ENCODE measurements at places on chromosomes 5 and 9.

DNA sequence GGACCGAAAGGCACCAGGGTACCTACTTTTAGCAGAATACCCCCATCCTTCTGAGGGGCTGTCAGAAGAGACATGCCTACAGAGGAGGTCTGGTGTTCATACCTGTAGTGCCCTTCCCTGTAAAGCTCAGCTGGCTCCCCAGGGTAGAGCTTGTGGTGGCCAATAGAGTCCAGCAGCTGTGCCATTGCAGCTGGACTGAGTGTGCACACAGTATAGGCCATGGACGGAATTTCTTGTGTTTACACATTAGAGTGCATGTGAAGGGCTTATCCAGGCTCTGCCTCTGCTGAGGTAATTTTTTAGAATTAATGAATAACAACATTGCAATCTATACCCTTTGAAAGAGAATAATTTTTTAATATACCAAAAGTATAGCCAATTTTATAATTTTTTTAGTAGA is 191.0 kb downstream of the ZSWIM6 start:
- no peak for DNase-seq

GRCh38 chr5:101024299-101024698 is 121.2 kb upstream of the ST8SIA4 start:
- no peak for DNase-seq

- DNase-seq: no peak
Measured at GRCh38 chr5:39934830-39935229, 510.1 kb upstream of the DAB2 start.

- peak; percentile 13 for DNase-seq
Measured at GRCh38 chr5:98827161-98827560, 53.7 kb downstream of the RGMB start.

DNA sequence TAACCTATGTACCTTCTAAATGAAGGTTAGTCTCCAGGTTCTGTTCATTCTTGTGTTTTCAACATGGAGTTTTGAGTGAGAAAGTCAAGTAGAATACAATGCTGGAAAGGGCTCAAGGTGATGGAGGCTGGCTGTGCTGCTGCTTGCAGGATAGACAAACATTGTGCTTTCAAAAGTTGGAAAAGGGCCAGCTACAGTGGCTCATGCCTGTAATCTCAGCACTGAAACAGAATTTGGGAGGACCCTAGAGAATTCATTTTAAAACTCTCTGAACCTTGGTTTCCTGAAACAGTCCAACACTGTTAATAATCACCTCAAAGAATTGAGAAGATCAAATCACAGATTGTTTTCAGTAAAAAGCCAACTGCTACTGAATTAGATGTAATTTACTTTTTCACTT is 15.4 kb upstream of the IARS1 start:
- no peak for DNase-seq

DNA sequence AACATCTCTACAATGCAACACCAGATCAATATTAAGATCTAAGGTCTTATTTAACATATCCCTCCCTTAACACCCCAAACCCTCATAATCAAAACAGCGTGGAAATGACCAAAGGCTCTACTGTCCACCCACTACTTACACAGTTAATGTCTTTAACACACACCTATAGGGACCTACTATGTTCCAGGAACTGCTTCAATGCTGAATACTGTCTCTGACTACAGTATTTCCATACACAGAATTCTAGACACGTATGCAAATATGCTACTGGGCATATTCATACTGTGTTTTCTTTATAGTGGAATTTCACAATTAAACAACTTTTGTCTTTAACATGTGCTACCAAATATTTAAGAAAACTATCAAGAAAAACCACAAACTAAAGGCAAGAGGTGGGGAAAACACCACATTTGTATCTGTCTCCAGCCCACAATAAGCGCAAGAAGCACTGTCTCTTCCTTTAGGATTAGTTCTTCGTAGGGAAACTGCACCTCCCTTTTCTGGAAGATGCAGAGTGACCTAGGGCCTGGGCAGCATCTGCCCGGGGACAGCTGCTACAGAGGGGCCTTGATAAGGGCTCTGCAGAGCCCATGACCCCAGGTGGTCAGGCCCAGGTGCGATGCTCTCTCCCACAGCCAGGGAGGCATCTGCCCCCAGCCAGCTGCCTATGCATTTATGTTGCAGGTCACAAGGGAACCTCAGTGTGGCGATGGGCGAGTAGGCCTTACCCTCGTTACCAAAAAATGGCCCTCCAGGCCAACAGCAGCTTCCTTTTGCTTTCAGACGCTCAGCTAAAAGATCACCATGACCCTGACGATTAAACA is 55.2 kb downstream of the PSMB7 start:
- no peak for DNase-seq

- DNase-seq: no peak
Measured at GRCh38 chr5:16669776-16670175, 53.0 kb upstream of the RETREG1 start.

DNA sequence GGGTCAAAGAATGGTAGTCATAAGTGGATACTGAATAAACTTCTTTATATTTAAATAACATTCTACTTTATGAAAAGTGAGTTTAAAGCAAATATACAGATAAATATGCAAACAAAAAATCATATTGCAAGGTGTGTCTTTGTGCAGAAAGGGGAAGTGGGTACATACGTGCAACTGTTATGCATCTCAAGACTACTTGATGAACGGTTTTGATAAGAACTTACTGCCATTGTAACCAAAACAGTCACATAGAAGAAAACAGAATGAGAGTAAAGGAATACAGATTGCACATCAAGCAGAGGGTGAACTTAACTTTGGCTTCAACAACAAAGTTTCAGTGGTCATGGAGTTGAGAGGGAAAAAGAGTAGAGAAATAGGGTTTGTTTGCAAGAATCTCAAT is 9.9 kb downstream of the CAMK4 start:
- DNase-seq: no peak

GRCh38 chr5:67765697-67766096 is 449.9 kb upstream of the PIK3R1 start:
- DNase-seq: no peak

DNA sequence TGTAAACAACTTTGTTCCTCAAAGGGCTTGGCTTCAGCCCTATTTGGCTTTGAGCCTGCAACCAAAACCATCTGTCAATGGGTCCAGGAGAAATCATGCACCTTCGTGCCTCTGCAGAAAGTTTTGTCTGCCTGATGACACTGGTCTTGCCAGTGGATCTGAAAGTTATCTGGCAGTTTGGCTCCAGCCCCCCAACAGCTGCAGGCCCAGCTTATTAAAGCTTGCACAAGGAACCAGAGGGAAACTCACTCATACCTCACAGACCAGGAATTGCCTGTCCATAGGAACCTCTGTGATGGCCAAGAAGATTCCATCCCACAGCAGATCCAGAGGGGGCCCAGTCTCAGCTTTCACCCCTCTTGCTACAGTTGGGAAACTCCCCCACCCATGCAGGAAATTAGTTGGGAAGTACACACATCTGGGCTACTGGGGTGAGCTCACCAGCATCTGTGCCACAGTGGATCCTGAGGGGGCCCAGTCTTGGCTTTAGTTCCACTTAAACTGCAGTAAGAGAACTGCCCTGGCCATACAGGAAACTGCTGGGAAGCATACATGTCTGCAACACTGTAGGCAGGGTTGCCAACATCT is 265.5 kb downstream of the GRIA1 start:
- DNase-seq: no peak

- DNase-seq: peak; percentile 36
Measured at GRCh38 chr5:61933787-61934626, 372.0 kb upstream of the KIF2A start.

DNA sequence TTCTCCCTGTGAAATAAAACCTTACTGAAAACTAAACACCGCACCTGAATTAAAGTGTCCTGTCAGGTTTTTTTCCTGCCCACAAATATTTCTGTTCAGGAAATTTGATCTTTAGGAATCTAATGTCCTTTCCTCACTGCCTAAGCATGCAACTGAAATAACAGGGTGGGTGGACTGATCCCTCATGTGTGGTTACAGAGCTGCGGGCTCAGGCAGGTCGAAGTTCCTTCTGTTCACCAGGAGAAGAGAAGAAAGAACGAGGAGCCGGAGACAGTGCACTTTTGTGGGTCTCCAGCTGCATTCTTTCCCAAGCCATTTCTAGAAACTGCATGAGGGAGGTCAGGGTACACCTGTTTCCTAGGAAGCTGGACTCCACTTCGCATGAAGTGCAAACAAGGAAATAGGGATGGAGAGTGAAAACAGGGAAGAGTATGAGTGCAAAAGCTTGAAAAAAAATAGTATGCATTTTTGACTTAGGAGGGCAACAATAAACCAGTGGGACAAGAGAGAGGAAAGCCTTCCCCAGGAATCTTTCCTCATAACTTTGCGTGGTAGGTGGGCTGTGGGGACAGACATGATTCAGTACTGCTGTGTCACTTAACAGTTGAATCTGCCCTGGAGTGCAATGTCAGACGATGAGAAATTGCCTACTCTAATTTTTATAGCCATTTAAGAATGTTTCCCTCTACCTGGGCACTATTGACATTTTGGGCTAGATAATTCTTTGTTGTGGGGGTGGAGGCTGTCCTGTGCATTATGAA is 60.3 kb downstream of the GCNT1 start:
- DNase-seq: no peak

DNA sequence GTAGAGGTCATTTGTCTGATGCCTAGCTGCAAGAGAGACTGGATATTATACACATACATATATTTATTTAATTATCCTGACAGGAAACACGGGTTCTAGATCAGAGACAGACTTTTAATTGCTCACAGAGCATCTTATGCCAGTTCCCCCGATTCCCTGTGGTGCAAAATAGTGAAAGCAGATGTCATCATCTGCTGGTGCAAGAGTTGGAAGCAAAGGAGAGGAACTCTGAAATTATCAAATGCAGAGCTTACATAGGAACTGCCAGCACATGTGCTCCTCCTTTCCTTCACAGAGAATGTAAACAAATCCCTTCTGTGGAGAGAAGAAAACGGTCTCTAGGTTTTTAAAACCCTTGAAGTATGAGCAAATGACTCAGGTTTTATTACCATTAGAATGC is 69.3 kb downstream of the DTWD2 start:
- no peak for DNase-seq

- no peak for DNase-seq
Measured at GRCh38 chr9:71587576-71588362, 180.5 kb downstream of the CEMIP2 start.

DNA sequence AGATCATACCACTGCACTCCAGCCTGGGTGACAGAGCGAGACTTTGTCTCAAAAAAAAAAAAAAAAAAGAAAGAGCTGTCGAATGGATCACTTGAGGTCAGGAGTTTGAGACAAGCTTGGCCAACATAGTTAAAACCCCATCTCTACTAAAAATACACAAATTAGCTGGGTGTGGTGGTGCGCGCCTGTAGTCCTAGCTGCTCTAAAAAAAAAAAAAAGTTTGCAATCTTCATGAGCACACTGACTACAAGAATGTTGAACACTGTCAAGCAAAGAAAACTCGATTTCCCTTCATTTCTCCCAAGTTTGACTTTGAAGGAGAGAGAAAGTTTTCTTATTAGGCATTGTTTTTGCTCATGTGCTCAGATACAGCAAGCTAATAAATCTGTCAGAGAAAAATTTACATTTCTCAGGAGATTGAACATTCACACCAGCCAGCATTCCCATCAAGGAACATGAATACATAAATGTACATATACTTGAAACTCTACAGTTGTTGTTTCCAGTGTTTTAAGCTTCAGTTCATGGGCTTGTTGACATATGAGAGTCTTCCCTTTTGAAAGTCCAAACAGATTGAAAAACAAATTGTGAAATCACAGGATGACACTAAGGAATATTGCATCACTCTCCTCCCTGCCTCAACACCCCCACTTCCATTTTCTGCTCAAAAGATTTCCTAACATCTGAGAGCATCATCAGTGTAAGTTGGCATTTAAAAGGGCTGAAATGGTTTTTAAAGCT is 81.8 kb downstream of the ARRDC3 start:
- DNase-seq: no peak

- no peak for DNase-seq
Measured at GRCh38 chr5:62475072-62475471, 62.5 kb downstream of the IPO11 start.
